Stomach (tissue), 19 donors: ENCODE measurements at places on chromosomes 11 and 22. TPM values are rescaled to one million over a fixed set of nuclear protein-coding genes. Genes with fewer than 3 reads are reported as not detected.

DNA sequence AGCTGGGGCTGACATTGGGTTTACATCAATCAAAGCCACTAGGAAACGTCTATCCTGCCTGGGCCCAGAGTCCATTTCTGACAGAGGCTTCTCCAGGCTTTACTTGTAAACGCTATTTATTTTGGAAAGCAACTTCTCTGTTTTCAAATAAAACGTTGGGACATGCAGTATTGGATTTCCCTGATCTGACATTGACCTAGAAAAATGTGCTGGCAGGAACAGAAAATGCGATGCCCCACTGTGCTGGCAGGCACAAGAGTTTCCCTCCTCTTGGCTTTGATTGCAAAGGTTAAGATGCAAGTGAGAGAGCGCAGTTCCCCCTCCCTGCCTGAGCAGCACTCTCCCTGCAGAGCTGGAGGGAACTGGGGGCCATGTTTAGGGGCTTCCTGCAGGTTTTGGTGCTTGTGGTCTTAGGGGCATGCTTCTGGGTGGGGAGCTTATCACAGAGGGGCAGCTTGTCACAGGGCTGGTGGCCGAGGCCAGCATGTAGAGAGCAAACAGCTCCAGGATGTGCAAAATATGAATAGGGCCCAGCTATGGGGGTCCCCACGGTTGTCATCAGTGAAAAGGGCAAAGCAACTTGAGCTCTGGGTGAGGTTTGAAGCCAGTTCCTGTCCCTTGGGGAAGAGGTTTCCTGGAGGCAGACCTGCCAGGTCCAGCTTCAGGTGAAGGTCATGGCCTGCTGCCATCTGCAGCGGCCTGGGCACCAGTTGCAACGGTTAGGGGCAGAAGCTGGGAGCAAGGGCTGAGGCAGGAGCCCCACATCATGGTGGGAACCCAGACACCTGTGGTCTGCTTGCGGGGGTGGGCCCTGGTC is 42.3 kb upstream of the DKK3 start:
- H3K36me3 ChIP-seq, result no peaks in the 10 kb centered on the region
- no peak for DNase-seq
- H3K27ac ChIP-seq, result peak overlapping the region; percentile 46
- peaks cover 40% of the 10 kb centered on the region for H3K4me1 ChIP-seq

DNA sequence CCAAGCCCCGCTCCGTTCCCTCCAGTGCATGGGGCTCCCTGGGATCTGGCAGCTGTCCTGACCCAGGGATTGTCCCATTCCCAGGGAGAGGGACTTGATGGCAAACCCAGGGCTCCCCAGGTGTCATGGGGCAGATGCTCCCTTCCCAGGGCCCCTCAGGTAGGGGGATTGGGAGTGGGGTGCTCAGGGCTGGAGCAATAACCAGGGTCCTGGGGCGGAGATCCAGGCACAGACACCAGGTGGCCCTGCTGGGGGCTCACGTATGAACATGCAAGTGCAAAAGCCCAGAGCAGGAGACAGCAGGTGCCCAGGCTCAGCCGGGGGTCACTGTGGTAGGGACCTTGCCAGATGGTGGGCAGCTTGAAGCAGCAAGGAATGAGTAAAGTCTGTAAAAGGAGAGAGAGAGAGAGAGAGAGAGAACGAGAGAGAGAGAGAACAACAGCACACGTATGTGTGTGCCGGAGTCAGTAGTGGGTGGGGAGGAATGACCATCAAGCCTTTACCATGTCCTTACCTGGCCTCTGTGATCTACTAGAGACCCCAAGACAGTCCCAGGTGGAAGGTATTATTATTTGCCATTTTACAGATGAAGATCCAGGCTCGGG is 19.3 kb upstream of the MPPED1 start:
- no peaks in the 10 kb centered on the region for H3K27me3 ChIP-seq
- no peaks in the 10 kb centered on the region for H3K36me3 ChIP-seq
- H3K27ac ChIP-seq, result no peak overlapping the region
- DNase-seq, result no peak
- no peak overlapping the region for H3K4me3 ChIP-seq
- peaks cover 5% of the 10 kb centered on the region for H3K4me1 ChIP-seq

- H3K27me3 ChIP-seq, result no peaks in the 10 kb centered on the region
- no peak for DNase-seq
- no peak overlapping the region for H3K27ac ChIP-seq
- H3K4me1 ChIP-seq, result peaks cover 8% of the 10 kb centered on the region
These were observed 86.7 kb upstream of the DDI1 start for GRCh38 chr11:103949781-103950180.

DNA sequence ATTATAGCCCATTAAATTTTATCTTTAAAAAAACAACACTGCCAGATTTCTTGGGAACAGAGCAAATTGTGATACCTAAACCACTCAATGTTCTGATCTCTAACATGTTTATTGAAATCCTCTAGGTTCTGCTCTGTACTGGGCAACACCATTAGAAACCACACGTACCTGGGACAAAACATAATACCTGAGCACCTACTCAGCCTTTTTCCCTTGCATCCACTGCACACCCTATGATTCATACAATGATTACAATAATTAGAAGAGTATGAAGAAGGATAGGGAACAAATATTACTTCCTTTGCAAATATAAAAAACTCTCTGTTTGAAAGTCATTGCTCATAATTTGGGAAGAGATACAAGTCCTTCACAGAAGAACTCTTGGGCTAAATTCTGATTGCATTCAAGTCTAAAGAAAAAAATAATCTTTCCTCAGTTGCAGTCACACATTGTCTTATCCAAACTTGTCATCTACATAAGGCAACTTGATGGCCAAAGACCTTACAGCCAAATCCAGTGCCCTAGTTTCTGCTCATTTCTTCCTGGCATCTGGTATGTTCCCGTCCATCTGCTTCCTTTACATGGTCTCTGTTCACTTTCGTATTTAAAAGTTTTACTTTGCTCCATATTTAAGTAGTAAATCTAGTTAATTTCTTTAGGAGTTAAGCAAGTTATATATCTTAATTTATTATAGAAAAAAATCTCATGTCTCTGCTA is 407.4 kb downstream of the LRRC4C start:
- no peaks in the 10 kb centered on the region for H3K27me3 ChIP-seq
- no peak for DNase-seq
- H3K4me3 ChIP-seq, result no peak overlapping the region
- no peaks in the 10 kb centered on the region for H3K4me1 ChIP-seq

DNA sequence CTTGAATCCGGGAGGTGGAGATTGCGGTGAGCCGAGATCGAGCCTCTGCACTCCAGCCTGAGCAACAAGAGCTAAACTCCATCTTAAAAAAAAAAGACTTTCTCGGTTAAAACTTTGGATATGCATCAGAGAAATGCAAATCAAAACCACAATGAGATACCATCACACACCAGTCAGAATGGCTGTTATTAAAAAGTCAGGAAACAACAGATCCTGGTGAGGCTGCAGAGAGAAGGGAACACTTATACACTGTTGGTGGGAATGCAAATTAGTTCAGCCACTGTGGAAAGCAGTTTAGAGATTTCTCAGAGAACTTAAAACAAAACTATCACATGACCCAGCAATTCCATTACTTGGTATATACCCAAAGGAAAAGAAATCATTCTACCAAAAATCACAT is 619.4 kb upstream of the KIRREL3 start:
- no peaks in the 10 kb centered on the region for H3K4me1 ChIP-seq
- no peak overlapping the region for H3K4me3 ChIP-seq
- no peak for DNase-seq
- H3K27ac ChIP-seq, result no peak overlapping the region
- H3K36me3 ChIP-seq, result no peaks in the 10 kb centered on the region

DNA sequence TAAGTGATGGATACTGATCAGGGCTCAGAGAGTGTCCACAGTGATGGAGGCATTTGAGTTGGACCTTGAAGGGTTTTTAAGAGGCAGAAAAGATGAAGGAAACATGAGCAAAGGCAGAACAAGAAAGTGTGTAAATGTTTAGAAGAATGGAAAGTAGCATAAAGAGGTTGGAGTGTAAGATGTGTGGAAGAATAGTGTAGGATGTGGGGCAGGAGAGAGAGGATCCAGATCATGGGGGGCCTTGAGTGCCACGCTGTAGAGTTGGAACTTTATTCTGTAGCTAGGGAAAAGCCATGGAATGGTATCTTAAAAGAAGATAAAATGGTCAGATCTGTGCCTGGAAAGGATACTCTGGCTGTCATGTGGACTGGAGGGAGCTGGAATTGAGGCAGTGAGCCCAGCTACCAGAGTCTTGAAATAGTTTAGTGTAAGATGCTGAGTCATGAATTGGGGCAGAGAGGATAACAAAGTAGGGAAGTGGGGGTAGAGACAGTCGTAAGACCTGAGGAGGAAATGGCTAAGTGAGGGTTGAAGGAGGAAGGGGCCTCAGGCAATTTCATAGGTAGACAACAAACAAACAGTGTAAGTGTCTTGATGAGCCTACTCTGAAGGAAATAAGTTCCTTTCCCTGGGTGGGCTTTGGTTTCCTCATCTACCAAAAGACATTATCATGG is 6.7 kb downstream of the KCNE3 start:
- H3K27me3 ChIP-seq, result no peaks in the 10 kb centered on the region
- peak overlapping the region; percentile 19 for H3K4me3 ChIP-seq
- DNase-seq, result no peak
- H3K4me1 ChIP-seq, result peaks cover 39% of the 10 kb centered on the region
- peaks cover 27% of the 10 kb centered on the region for H3K36me3 ChIP-seq

DNA sequence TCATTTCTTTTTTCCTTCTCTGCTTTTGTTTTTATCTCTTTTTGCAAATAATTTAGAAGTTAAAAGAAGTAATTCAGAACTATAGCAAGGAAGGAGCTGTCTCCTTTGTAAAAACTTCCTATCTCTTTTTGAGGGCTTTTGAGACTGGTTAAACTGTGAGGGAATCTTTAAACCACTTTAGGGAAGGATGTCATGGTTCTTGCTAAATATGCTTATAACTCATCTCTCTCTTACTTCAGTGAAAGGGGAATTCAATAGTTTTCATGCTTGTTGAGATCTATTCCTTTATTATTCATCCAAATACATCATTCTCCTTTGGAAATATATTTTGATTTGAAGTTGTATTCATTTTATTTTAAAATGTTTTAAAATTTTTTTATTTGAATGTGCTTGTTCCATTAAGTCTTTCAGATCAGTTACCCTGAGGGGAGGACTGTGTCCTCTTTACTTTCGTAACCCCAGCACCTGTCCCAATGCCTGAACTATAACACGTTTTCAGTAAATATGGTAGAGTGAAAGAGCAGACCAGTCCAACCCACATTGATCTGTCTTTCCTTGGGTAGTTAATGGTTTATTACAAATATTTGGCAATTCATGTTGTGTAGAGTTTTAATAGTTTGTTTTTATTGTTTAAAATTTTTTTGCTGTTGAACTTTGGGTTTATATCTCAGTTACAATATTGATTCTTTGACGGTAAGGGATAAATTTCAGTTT is 27.5 kb downstream of the AMOTL1 start:
- peaks cover 16% of the 10 kb centered on the region for H3K4me1 ChIP-seq
- DNase-seq, result no peak
- no peaks in the 10 kb centered on the region for H3K27me3 ChIP-seq
- H3K36me3 ChIP-seq, result peaks cover 15% of the 10 kb centered on the region
- no peak overlapping the region for H3K4me3 ChIP-seq
- H3K27ac ChIP-seq, result peak overlapping the region; percentile 72

DNA sequence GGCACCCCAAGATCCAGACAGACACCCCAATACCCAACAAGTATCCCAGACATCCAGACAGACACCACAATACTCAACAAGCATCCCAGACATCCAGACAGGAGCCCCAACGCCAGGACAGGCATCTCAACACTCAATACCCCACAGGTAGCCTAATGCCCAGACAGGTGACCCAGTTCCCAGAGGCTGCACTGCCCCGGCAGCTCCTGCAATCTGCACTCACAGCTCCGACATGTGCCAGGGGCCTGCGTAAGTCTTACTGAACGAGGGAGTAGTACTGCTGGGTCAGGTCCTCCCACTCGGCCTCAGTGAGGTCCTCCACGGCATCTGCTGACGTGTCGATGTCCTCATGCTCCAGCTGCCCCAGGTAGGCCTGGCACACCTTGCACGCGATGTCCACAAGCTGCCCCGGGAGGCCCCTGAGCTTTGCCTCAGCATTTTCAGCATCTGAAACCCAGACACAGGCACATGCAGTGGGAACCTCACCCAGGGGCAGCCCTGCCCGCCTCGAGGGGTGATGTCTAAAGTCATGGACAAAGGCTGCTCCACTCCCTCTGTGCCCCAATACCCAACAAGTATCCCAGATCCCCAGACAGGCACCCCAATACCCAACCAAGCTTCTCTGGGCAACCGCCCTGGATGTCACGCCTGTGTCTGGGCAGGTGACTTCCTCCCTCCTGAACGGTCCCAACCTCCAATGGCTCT is 16.6 kb downstream of the TTLL8 start:
- no peak overlapping the region for H3K4me3 ChIP-seq
- peaks cover 14% of the 10 kb centered on the region for H3K27me3 ChIP-seq
- no peaks in the 10 kb centered on the region for H3K4me1 ChIP-seq
- no peak for DNase-seq
- no peaks in the 10 kb centered on the region for H3K36me3 ChIP-seq

DNA sequence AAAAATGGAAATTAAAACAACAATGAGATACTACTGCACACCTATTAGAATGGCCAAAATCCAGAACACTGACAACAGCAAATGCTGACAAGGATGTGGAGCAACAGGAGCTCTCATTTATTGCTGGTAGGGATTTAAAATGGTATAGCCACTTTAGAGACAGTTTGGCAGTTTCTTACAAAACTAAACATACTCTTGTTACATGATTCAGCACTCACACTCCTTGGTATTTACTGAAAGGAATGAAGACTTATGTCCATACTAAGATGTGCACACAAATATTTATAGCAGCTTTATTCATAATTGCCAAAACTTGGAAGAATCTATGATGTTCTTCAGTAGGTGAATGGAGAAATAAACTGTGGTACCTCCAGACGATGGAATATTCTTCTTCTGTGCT is 40.8 kb downstream of the PGM2L1 start:
- no peaks in the 10 kb centered on the region for H3K27me3 ChIP-seq
- H3K27ac ChIP-seq, result no peak overlapping the region
- DNase-seq, result no peak
- no peak overlapping the region for H3K4me3 ChIP-seq
- peaks cover 52% of the 10 kb centered on the region for H3K36me3 ChIP-seq

DNA sequence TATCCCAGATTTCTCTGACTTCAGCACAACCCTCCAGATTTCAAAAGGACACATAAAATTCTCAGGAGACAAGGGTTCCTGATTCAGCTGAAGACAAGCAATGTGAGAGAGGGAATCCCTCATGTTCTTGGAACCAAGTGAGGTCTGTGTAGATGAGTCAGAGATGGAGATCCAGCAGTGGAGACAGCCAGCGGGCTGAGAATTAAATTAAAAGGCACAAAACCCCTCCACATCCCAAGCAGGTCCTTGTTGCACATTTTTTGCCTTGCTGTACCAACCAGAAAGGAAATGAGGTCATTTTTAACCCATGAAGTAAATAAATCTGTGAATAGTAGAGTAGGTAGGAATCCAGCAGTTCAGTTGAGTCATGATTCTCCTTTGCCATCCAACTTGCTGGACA is 9.7 kb downstream of the MTNR1B start:
- no peaks in the 10 kb centered on the region for H3K4me1 ChIP-seq
- H3K36me3 ChIP-seq, result no peaks in the 10 kb centered on the region
- H3K4me3 ChIP-seq, result no peak overlapping the region
- no peak overlapping the region for H3K27ac ChIP-seq

- H3K27ac ChIP-seq, result no peak overlapping the region
- H3K4me3 ChIP-seq, result no peak overlapping the region
- no peaks in the 10 kb centered on the region for H3K27me3 ChIP-seq
- no peaks in the 10 kb centered on the region for H3K36me3 ChIP-seq
- H3K4me1 ChIP-seq, result no peaks in the 10 kb centered on the region
These were observed 133.1 kb upstream of the TBCEL start for GRCh38 chr11:120890609-120891320.

Gene ALX4
- total RNA-seq, result not detected

Gene TBX1
- total RNA-seq, result not detected

Gene TRIM48
- not detected for total RNA-seq

Gene POU2AF2
- not detected for total RNA-seq

Gene APOA1
- not detected for total RNA-seq

Gene NXPE2
- total RNA-seq, result 5.2 TPM

Gene HTR3A
- total RNA-seq, result not detected

Gene SRPRA
- total RNA-seq, result 63.7 TPM
